ENCODE measurements at places on chromosomes 16 and 17.

DNA sequence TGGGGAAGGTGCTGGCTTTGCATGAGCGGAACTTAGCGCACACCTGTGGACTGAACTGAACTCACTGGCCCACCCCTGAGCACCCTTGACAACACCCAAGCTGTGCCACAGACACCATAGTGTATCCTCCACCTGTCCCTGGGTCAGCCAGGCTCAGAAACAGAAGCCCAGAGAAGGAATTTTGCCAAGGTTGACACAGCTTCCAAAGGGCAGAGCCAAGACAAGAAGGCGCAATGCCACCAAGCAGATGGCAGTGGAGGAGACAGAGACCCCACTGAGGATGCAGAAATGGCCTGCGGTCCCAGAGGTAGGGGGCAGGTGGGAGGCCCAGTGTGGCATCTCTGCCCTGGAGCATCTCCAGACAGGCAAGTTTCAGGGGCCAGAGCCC lies 169.0 kb downstream of the ENGASE start:
- no peak for DNase-seq

DNA sequence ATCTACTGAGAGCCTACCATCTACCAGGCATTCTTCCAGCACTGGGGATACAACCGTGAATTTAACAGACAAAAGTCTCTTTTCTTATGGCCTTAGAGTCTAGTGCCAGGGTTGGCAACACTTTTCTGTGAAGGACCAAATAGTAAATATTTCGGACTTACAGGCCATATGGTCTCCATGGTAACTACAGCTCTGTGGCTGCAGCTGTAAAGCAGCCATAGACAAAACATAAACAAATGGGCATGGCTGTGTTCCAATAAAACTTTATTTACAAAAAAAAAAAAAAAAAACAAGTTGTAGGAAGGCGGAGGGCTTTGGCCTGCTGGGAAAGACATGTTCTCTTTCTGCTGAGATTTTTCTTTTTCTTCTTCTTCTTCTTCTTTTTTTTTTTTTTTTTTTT lies 98.7 kb downstream of the ABCC12 start:
- DNase-seq = no peak

DNA sequence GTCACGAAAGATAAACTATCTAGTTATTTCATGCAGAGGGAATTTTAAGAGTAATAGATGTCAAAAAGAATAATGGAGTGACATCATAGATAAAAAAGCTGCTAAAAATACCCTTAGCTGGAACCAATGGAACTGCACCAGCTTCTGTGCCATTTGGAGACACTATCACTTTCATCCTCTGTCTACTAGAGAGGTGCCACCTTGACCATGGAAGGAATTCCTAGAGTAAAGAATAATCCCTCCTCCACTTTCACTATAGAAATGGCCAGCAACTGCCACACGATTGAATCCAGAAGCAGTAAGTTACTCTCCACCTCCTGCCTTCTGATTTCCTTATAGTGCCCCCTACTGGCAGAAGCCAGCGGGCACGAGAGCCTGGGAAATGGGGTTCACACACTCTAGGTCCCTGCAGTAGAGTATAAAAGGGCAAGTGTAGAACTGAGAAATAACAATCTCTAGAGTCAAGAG lies 2.8 kb upstream of the ALDH3A2 start:
- peak; percentile 68 for DNase-seq

GRCh38 chr16:29738514-29738913 lies 7.3 kb downstream of the C16orf54 start:
- no peak for DNase-seq

DNA sequence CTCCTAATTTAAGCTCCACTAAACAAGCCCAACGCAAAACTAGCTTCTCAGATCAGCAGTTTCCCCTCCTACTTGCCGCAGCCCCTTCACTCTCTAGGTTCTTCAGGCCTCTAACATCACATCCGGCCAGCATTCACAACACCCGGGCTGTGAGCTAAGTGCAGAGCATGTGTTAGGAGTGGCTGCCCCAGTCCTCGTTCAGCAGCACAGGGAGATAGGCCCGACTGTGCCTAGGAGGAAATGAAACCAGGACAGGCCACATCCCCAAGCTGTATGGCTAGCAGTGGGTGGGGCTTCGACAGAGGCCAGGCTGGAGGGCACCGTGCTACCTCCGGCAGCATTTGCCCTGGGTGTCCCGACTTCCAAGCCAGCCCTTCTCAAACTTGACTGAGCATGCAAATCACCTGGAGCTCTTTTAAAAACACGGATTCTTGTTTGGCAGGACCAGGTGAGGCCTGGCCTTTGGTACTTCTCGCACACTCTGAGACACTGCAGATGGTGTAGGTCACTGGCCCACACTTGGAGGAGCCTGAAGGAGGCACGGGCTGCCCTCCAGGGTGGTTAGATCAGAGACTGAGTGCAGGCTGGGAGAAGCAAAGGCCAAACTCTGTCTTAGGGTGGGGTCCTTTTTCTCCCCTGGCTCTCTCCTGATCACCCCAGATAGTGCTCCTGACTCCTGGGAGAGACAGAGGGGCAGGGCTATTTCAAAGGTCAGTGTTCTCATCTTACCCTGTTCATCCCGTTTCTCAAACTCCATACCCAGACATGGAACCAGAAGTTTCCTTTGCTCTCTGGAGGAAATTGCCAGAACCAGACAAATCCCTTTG lies 202.0 kb downstream of the C16orf78 start:
- no peak for DNase-seq

DNA sequence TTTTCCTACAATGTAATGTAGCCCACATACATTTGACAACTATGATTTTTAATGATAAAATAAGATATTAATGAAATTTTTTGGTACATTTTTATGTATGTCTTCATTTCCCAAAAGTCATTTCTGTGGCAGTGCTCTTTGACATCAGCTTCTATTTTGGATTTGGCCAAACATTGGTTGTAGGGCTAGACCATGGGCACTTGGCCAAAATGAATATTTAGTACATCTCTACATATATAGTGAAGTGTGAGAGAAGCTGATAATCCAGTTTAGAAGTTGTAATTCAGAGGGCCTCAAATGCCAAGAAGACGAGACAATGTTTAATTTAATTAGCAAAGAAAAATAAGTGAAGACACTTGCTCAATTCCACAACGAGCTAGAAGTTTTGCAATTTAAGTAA lies 724.9 kb upstream of the SOX9 start:
- no peak for DNase-seq

DNA sequence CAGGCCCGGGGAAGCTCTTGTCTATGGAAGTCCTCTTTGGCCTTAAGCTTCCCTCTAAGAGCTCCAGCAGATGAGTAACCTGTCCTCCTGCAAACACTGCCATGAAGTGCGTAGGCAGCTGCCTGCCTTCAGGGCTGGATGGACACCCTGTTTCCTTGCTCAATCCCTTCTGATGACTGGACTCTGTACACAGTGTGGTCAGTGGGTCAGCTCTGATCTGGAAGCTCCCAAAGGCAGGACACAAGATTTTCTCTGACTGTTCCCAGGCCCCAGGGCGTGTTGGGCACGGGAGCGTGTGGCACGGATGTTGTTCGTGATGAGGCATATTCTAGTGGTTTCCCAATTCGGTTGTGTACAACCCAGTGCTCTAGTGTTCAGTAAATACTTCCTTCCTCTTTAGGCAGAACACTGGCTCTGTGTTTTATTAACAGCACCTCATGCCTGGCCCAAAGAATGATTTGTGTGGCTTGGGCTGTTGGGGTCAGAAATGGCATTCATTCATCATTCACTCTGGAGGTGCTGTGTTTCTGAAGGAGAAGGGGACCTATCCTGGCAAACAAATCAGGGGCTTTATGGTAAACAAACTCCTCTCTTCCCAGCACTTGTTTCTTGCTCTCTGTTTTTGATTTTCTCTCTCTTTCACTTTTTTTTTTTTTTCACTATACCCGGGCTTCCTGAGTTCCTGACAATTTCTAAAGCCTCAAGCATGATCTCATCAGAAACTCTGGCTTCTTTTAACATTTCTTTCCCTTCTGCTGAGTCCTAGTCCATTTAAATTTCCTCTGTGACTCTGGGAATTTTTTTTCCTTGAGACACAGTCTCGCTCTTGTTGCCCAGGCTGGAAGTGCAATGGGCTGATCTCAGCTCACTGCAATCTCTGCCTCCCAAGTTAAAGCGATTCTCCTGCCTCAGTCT lies 12.0 kb upstream of the RNF157 start:
- DNase-seq = no peak

- DNase-seq = peak; percentile 49
Measured at GRCh38 chr16:89697161-89697615, 4.3 kb downstream of the SPATA2L start.

GRCh38 chr17:7440834-7441195 lies 1.5 kb downstream of the FGF11 start:
- DNase-seq = peak; percentile 50

- DNase-seq = no peak
Measured at GRCh38 chr17:69012895-69013805, 47.6 kb downstream of the ABCA9 start.

DNA sequence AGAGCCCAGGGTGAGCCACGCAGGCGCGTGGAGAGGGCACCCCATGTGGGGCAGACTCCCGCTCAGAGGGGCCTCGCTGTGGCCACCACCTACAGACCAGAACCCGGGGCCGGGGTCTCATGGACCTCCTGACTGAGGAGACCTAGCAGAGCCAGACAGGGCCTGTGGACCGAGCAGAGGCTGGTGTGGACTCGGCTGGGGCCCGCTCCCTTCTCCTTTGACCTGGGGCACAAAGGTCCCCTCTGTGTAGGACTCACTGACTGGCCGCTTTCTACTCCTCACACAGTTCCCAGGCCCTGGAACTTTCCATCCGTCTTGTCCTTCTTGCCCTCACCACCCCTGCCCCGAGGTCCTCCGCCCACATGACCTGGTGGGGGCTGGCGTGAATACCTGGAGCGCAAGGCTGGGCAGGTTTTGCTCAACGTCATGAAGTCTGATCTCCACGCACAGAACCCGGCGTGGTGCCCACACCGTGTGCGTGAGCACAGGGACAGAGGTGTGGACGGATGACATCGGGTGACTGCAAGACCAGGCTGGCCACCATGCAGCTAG lies 44.7 kb upstream of the ACSF3 start:
- no peak for DNase-seq

DNA sequence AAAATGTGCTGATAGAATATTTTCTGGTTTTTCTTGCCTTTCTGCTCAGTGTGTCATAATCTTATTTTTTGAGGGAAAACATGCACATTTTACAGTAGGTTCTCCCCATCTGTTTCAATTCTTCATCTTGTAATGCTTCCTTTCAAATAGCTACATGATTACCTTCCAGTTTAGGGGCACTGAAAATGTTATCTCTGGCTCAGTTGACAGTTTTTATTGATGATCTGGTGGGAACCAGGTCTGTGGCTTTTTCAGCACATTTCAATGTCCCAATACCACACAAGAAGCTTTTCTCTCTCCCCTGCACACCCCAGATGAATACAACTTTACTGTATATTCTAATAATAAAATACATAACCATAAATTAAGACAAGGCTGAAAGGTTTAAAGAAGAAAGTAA lies 36.5 kb downstream of the FTO start:
- no peak for DNase-seq

- DNase-seq = peak; percentile 55
Measured at GRCh38 chr16:13453938-13454553, 465.9 kb upstream of the ERCC4 start.

DNA sequence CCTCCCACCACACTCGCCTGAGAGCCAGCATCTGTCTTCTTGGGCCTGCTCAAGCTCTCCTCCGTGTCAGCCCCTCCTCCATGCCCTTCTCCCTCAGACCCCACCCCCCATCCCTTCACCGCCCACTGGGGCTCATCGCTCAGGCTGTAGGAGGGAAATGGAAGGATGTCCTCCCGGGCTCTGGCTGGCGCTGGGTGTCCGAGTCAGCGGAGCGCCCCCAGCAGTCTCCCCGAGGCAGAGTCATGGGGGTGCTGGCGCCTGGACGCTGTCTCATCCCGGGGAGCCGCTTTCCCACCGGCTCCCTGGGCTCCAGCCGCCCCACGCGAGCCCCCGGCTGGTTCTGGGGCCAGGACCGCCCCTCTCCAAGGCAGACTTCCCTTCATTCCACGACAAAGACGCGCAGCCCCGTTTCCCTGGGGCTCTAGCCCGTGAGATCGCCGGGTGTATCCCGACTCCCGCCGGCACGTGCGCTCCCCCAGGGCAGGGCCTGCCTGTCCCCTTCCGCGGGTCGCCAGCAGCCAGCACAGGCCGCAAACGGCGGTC lies 428 bp upstream of the ANTKMT start:
- peak; percentile 92 for DNase-seq

DNA sequence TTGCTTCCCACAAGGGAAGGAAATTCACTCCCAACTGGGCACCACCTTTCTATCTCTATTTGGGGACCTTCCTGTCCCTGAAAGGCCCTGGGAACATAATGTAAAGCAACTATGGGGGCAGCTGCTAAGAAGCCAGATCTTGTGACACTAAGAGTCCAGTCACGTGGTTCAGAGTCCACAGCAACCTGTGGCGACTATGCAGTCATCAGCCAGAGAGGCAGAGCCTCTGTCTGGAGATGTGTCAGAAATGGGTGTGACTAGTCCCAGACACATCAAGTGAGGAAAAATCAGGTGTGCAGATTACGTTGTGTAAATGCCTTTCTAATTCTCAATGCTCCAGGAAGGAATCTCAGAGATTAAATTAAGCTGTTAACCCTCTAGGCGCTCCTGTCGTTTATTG lies 26.6 kb upstream of the SKAP1 start:
- DNase-seq = peak; percentile 32

- no peak for DNase-seq
Measured at GRCh38 chr17:62796291-62796690, 11.8 kb downstream of the MARCHF10 start.

- DNase-seq = peak; percentile 79
Measured at GRCh38 chr16:50323335-50324011, 45.3 kb downstream of the BRD7 start.

- DNase-seq = no peak
Measured at GRCh38 chr16:11139326-11140097, 116.5 kb downstream of the SOCS1 start.

DNA sequence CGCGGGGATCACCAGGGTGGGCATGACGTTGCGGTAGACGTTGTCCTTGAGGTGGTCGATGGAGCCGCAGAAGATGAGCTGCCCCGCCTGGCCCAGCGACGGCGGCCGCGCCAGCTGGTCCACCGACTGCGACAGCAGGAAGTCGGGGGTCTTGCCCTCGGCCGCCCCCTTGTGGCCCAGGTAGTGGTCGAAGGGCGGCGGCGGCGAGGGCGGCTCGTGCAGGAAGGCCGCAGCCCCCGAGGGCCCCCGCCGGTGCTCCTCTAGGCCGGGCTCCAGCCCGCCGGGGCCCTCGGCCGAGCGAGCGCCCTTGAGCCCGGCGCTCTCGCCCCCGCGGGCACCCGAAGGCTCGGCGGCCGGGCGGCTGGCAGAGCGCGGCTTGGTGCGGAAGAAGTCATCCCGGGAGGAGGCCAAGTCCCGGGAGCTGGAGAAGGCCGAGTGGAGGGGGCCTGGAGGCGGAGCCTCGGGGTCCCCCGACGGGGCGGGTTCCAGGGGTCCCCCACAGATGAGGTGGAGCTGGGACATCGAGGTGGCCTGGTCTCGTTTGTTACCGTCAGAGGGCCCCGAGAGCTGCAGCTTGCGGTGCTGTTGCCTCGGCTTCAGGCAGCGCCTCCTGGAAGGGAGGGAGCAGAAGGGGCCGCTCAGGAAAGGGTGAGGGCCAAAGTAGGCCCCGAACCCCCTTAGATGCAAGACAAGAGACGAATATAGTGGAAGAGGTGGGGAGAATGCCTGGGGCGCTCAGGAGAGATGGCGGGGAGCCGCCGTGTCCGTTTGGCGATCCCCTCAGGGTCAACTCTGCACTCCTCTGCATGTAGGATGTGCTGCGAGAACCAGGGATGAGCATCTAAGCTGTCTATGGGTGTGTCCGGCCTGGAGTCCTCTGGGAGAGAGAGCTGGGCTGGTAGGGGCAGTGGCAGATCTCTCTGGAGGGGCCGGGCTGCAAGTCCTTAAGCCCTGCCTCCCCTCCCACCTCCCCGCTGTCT lies 8.8 kb downstream of the FAM171A2 start:
- peak; percentile 13 for DNase-seq

GRCh38 chr17:68238164-68238870 lies 9.5 kb upstream of the AMZ2 start:
- no peak for DNase-seq

- peak; percentile 90 for DNase-seq
Measured at GRCh38 chr17:48011405-48012150, 26.0 kb downstream of the COPZ2 start.
